A549 treated with DMSO at 1 μM for 4 hours (cell line): ENCODE measurements at places on chromosomes 4 and X. TPM values are rescaled to one million over a fixed set of nuclear protein-coding genes. Genes with fewer than 3 reads are reported as not detected.

SEPTIN6 gene
- 9.6 to 12.2 TPM (median 10.4 TPM) in 5 replicates for total RNA-seq

CFAP99 gene
- total RNA-seq = 0.07 to 0.19 TPM (median 0.11 TPM) in 4 of 5 replicates, not detected in the other

MAGEB10 gene
- not detected in 5 replicates for total RNA-seq

LEF1 gene
- not detected in 5 replicates for total RNA-seq

PAGE5 gene
- total RNA-seq = not detected in 5 replicates
